ENCODE measurements at places on chromosomes 1 and 21.

- peak; percentile 69 for DNase-seq
Observed at GRCh38 chr1:199272628-199273086, 633.8 kb downstream of the PTPRC start.

GRCh38 chr21:46619846-46620245, 15.0 kb upstream of the S100B start:
- DNase-seq, result no peak

- DNase-seq, result no peak
Observed at GRCh38 chr1:47971385-47972160, 25.6 kb downstream of the TRABD2B start.

GRCh38 chr1:106768077-106768476, 288.4 kb upstream of the PRMT6 start:
- DNase-seq, result no peak

DNA sequence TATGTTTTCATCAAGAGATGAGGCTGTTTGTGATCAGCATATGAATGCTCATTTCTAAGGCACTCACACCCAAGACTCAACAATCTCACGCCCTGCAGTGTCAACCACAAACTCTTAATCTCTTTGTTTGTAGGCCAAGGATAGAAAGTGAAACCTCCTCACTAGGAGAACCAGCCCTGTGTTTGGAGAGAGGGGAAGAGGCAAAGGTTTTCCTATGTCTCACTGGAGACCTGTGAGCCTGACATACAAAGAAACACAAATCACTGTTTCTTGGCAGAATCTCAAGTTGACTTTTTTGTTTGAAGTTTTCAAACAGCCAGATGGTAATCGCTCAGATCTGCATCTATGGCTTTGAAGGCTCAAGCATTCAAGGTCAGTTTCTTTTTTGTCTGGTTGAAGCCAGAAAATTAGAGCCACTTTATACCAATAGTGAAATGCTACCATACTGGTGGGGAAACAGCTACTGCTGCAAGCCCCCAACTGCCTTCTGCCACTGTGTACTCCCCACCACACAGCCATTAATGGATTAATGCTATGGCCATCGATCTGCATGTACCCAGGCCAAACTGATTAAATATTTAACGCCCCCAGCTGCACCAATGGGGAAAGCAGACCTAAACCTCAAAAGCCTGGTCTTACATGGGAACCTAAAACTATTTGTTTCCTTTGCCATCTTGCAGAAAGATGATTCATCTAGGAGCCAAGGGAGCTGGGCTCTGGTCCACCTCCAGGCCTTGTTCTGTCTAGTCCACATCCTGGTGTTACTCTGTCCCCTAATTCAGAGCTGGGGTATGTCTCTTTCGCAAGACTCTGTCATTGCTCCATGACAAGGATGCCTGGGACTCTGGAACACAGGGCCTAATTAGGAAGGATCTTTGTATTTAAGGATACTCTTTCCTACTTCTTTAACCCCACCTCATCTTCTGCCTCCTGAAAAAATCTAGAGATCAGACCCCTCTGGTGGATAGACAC, 16.3 kb downstream of the PDZK1 start:
- DNase-seq, result no peak

GRCh38 chr1:220755309-220755708, 7.2 kb downstream of the MTARC2 start:
- DNase-seq, result no peak

DNA sequence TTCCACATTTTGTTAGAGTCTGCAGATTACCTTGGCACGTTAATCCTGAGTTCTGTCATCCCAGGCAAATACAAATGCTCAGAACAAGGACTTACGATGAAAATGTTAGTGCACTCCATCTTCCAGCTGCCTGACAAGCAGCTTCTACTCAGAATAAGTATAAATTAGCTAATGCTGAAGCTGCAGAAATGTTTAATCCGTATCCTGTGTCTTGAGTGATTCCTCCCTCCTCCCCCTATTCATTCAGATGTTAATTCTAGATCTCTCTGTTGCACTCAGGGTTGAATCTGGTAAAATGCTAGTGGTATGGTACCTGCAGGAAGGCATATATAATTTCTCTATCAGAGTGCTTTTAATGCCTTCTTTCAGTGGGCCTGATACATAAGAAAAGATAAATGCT, 39.8 kb downstream of the CNN3 start:
- no peak for DNase-seq

GRCh38 chr1:61687901-61688300, 37.0 kb downstream of the TM2D1 start:
- no peak for DNase-seq

DNA sequence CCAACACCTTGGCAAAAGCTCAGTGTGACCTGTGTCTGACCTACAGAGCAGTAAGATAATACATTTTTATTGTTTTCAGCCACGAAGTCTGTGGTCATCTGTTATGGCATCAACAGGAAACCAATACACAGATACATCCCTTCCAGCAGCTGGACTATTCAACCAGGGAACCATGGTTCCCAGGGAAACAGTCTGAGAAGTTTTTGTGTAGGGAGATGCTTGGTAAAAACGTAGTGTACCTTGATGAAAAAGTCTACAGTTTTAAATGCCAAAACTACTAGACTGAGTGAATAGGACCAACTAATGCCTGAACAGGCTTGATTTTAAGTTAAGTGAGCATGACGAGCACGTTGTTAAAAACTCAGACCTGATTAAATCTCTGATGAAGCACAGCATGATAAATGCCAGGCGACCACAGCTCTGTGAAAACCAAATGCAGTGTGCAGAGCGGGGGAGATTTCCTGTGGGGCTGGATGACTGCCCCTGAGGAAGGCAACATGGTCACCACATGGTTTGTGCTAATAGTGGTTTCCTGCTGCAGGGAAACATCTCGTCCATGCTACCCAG, 228.9 kb downstream of the TNR start:
- DNase-seq, result peak; percentile 56

DNA sequence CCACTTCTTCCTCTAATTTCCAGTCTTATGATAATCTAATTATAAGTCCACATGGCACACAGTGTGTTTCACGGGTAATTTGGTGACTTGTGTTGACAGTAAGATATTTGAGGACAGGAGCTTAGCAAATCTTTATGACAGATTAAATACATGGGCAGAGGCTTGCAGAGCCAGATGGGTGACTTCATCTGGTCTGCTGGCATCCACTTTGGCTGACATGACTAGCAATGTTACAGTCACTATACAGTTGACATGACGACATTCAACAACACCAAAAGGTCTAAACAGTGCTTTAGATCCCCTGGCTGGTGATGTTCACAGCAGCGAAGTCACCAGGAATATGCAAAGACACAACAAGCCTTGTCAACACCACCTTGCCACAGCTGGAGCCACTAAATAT, 147.2 kb downstream of the ETS2 start:
- DNase-seq, result no peak

DNA sequence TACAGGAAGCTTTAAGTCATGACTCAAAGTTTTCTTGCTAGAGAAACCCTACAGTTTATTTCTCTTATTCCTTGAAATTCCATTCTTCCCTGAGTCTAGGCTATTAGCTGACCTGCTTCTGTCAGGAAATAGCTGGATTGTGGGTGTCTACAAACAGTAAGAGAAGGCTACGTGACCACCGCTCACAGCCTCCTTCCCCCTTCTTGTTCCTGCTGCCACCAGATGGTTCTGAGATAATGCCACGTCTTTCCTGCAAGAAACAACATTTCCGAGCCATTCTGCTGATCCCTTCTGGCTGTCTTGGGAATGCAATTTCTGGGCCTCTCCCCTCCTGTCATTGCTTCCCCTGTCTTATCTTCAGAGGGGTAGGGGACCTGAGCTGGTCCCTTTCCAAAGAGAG, 128.9 kb upstream of the SGIP1 start:
- DNase-seq, result no peak

DNA sequence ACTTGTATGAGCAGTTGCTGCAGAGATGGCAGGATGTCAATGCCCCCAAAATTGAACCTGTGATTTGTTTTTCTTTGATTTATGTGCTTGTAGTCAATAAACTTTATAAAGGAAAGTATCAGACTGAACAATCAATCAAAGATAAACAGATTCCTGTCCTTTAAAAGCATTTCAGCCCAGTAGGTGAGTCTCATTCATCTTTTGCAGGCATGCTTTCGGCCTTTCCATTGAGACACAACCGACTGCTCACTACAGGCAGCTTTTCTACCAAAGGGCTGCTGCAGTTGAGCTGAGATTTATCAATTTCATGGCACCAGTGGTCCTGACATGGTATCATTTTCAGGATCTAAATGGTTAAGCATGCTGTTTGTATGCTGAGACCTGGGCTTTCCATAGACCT, 513.6 kb upstream of the PTBP2 start:
- DNase-seq, result no peak

GRCh38 chr1:32771561-32772280, 45.4 kb downstream of the YARS1 start:
- DNase-seq, result no peak

DNA sequence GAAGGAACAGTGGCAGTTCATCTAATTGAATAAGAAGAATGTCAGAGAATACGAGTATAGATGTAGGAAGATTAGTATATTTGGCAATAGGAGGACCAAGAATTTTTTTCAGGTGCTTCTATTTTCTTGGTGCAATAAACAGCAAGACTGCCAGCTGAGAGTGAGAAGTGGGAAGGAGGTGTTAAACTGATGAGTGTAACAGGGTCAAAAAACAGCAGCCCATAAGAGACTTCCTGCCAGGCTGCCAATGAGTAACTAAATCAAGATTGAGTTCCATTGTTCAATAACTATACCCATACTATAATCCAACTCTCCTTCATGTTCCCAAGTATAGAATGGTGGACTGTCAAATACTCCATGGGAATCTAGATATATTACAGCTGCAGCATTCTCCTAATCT, 28.7 kb downstream of the LYST start:
- no peak for DNase-seq

DNA sequence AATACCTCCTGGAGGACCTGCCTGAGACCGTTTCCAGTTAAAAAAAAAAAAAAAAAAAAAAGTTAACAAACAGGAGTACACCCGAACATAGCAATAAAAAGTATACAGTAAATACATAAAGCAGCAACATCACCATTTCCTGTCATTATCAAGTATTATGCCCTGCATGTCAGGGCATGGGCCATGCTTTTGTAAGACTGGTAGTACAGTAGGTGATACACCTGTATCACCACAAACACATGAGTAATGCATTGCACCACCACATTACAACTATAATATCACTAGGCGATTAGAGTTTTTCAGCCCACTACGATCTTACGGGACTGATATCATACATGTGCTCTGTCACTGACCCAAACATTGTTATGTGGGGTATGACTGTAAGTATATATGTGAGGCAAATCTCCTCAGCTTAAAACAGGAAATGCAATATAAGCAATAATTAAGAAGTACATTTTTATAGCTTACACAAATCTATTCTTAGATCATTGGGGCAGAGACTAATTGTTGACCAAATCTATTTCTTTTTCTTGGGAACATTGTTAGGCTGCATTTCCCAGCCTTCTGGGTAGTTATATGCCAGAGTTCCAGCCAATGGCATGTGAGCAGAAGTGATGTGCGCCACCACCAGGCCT, 98.1 kb downstream of the PLD5 start:
- no peak for DNase-seq

DNA sequence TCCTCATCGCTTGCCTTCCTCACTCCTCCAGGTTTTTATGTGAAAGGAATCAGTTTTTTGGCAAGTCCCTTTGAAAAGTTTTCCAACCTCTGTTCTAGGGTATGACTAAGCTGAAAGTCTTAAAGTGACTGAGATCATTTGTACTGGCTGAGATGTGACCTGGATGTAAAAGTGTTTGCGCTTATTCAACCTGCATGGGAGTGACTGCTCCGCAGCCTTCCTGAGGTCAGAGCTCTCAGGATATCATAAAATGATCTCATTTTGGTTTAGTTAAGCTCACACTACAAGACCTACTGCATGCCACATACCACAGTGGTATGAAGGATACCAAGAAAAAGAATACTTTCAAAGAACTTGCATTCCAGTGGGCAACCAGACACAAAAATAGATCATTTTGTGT, 29.8 kb upstream of the TADA1 start:
- DNase-seq, result no peak

GRCh38 chr1:235822685-235823084, 44.0 kb downstream of the LYST start:
- no peak for DNase-seq

- DNase-seq, result no peak
Observed at GRCh38 chr1:23801338-23801748, 789 bp upstream of the GALE start.

DNA sequence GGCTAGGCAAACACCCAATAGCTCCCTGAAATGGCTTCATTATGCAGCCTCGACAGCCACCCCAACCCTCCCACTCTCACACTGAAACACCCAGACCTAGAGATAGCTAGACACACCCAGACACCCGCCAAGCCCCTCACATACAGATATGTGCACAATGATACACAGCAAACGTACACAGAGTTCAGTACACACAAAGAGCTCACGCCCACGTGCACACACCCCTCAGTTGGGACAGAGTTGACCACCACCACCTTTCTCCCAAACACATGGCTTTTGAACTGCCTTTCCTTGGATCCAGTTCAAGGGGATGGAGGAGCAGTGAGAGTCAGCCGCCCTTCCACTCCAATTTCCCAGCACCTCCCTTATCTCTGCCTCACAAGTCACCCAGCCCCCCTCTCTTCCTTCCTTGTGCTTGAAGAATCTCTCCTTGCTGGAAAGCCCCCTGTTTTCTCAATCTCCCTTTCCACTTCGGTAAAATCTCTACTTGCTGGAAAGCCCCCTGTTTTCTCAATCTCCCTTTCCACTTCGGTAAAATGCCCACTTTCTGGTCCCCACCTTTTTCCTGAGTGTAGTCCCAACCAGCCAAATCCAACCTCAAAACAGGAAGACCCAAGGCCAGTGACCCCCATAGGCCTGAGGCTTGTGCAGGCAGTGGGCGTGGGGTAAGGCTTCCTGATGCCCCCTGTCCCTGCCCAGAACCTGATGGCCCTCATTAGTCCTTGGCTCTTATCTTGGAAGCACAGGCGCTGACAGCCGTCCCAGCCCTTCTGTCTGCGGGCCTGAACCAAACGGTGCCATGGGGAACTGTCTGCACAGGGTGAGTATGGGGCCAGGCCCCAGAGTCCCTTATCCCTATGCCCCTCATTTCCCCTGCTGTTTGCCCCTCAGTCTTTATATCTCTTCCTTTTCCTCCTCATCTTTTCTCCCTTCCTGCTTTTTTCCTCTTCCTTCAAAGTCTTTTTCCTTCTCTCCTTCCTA, at the start of gene ACKR1:
TSS of gene ACKR1 (plus strand) at position 715 of the 981 bp plus-strand sequence. CDS start at position 800, 85 bp downstream.
- DNase-seq, result no peak

All from left hindlimb (tissue), 1 donor.